ENCODE measurements at places on chromosomes 5 and 9.

- no peak for DNase-seq
Observed at GRCh38 chr9:108688676-108689075, 167.1 kb downstream of the ACTL7B start.

GRCh38 chr9:112050544-112051475 lies 124.3 kb downstream of the SUSD1 start:
- no peak for DNase-seq

- DNase-seq: no peak
Observed at GRCh38 chr9:124381170-124381945, 33.9 kb downstream of the PSMB7 start.

DNA sequence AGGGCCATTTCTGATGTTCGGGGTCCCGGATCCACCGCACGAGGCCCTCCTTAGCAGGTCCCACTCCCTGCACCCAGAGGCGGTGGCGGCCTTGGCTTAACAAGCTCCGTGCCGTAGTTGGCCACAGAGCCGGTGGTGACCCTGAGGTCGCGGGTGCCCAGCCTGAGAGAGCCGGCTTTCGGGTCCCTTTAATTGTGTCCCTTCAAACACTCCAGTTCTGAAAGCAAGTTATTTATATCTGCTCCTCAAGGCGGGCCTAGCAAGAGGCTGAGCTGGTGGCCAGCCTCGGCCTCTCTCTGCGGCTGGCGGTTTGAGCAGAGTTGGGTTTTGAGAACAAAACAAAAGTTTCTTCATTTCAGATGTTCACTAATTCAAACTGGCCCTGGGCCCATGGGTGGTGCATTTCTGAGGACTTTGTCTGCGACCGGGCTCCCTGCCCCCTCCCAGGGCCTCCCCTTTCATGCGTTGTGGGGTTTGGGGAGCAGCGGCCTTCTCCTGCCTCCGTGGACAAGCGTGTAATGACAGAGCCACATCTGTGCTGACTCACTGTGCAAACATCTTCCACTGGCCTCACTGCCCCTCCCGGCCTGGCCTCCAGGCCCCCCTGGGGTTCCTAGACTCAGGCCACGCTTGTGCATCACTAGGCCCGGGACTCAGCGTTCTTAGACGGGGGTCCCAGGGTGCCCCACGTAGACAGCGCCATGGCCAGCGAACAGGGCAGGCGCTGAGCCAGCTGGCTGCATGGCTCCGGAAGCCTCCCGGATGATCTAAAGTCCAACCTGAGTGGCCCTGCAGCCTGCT lies 49.4 kb upstream of the COL5A1 start:
- no peak for DNase-seq

- no peak for DNase-seq
Observed at GRCh38 chr5:91070761-91071550, 312.2 kb downstream of the ARRDC3 start.

DNA sequence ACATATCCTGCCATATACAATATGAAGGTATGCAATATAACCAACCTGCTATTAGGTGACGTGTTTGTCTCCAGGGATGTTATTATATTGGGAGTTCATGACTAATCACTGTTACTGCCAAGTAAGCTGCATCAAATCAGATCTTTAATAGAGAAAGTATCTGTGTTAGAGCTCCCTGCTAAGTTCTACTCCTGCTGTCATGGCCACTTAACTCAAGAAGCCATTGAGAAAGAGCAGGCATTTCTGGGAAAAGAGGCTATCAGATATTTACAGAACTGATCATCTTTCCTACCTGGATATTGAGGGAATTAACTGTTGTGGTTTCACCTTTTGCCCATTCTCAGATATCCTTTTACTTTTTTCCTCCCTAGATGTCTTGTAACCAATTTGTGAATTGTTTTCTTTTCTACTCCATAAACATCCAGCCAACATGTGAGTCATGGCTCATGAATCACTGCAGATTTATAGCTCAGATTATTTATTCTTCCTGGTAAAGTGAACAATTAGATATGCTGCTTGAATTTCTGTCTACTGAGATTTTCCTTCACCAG lies 634.8 kb upstream of the FAM174A start:
- no peak for DNase-seq

DNA sequence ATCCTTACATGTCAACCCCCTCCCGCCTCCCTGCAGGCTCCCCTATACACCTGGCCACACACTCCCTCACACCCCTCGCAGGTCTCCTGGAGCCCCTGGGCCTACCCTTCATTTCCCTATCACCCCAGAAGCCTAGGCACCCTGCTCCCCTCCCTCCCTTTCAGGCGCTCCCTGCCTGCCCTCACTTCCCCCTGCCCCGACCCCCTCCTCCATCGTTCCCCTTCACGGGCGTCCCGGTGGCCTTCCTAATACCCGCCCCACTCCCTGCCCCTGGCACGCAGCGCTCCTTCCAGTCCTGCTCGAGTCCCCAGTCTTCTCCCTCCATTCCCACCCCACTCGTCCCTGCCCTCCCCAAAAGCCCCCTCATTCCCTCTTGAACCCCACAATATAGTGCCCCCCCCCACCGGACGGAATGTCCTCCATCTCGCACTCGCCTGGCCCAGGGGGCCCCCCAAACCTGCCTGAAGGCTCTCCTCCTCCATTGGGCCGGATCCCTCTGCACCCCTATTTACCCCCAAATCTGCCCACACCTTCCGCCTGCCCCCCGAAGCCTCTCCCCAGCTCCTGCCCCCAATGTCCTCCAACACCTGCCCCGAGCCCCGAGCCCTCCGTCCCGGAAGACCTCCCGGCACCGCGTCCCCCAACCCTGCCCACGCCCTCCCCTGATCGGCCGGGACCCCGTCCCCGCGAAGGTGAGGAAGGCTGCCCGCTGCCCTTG lies 746 bp downstream of the STRBP start:
- no peak for DNase-seq

GRCh38 chr5:149475777-149476176 lies 75.5 kb downstream of the CSNK1A1 start:
- DNase-seq: no peak

DNA sequence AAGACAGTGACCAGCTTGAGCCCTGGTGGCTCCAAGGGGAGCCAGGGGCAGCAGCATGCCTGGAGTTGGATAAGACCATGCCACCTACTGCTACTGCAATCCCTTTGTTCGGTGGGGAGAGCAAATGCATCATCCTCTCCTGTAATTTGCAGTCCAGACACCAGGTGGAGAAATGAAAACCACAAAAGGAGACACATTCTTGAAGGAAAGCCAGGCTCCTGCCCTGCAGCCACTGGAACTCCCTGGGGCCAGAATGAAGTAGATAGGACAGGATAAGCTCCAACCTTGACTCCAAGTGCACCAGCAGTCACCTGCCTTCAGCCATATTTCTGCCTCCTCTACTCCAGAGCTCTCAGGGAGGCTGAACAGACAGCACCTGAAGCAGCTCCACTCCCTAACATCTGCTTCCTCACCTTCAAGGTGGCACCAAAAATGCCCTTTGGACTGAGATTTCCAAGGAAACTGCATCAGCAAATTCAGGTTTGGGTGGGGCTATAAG lies 65.1 kb upstream of the IQGAP2 start:
- no peak for DNase-seq

DNA sequence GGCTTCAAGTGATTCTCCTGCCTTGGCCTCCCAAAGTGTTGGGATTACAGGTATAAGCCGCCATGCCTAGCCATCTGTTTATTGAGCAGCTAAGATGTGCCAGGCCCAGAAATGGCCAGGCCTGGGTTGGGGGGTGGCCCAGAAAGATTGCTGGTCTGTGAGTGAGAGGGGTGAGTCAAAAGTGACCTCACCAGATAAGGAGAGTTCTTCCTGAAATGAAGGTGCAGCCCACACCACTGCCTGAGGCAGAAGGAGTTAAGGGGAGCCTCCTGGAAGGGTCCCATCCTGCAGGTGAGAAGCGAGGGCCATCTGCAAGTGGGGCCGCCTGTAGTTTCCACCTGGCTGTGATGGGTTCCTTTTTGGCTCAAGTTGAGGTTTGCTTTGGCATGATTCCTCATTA lies 96.9 kb upstream of the KLF4 start:
- no peak for DNase-seq

DNA sequence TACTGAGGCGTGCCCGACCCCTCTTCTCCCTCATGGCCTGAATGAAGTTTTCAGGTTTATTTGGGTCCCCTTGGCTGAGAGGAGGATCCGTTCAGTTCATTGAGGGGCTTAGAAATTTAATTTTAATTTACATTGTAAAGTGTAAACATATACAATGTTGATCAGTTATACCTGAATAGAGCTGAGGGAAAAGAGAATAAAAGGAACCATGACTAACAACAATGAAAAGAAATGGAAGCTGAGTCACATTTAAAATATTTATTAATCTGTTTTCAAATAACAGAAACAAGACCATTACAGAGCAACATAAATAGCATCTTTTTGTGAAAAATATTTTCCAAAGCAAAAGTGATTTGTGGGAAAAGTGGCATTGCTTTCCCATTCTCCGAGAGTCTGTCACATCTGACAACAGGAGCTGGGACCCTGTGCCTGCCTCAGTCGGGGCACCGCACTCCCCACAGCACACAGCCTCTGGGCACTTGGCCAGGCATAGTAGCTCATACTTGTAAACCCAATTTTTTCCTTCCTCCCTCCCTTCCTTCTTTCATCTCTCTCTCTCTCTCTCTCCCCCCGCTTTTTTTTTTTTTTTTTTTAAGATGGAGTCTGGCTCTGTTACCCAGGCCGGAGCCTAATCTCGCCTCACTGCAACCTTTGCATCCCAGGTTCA lies 28.7 kb downstream of the PROP1 start:
- no peak for DNase-seq

DNA sequence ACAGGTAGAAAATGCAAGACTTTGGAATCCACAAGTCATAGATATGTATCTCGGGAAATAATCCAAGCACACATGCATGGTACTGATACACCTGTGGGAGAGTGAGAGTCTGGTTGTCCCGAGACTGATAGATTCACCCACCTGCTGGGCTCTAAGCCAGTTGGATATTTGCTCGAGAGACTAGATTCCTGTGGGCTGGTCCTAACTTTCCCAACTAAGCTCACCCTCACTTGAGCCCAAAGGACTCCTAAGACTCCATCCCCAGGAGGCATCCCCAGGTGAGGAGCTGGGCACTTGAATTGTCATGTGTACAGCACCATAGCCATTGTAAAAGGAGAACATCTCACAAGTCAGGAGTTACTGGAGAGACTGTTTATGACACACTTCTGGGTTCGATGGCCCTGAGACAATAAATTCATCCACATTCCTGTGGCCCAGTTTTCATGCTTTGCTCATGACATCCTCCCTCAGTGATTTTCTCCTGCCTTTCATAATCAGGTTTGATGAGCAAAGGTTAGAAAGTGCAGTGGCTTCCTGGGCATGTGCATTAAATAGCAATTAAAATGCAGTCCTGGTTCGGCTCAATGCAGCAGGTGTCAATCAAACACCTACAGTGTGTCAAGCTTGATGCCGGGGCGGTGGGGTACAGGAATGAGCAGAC lies 18.1 kb downstream of the SLC1A1 start:
- no peak for DNase-seq

- no peak for DNase-seq
Observed at GRCh38 chr9:108476574-108476973, 379.2 kb downstream of the ACTL7B start.

- no peak for DNase-seq
Observed at GRCh38 chr5:88792144-88792840, 90.7 kb downstream of the MEF2C start.

- DNase-seq: no peak
Observed at GRCh38 chr5:122874179-122874875, 28.9 kb downstream of the SNX24 start.

DNA sequence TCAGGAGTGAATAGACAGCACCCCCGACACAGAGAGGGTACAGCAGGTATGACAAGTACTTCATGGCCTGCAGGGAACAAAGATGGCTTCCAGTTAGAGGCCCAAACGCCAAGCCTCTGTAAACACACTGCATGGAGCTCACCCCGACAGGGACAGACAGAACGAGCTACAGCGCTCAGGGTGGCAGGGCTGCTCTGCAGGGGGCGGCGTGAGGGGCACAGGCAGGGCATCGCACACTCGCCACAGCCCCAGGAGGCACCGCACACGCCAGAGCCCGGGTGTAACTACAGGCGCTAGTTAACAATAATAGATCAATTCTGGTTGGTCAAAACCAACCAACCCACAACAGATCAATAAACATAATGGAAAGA lies 21.1 kb downstream of the CLPTM1L start:
- DNase-seq: no peak

DNA sequence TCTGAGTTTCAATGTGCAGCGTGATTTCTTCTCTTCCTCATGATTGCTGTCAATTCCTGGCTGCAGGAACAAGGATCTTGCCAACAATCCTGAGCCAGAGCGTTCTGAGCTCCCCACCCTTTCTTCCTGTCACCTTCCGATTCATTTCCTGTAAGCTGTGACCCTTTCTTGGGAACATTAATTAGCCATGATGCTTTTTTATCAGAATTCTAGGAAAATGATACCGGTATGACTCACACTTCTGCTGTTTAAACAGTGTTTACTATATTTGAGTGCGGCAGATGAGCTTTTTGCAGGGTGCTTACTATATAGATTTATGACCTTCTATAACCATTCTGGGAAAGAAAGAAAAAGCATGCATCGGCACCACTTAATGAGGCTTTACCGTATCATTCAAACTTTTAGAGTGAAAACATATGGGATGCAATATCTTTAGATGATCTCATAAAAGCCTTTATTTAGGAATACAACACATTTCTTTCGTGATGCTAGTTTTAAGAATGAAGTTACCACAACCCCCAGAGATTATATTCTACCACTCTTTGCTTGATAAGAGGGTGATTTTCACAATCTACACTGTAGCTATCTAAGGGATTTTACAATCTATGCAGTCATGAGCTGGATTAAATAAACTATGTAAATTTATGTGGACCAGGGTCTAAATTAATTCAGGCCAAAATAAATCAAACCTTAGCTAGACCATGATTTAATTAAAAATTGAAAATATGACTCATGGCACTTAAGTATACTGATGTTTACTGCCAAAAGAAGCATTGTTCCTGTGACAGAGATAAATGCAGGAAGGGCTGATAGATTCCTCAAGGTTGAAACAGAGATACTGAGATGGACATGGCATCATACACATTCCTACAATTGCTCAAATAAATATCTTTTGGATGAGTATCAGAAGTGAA lies 38.0 kb upstream of the OSMR start:
- DNase-seq: peak; percentile 20

DNA sequence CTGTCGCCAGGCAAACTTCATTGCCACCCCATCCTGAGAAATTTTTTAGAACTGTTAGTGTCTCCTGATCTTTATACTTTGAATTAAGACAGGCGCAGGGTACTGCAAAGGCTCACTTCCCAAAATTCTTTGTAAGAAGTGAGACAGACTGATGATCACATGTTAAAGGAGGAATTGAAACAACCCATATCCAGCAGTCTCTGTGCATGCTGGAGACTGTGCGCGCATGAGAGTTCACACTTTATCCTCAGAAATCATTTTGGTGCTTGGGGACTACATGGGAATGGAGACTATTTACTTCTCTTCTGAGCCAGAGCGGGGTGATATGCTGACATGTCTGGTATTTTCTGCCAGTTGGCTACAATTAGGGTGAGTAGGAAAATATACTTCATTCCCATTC lies 91.2 kb downstream of the ZNF474 start:
- DNase-seq: no peak

- no peak for DNase-seq
Observed at GRCh38 chr5:109905906-109906305, 216.2 kb downstream of the MAN2A1 start.
